ENCODE measurements at places on chromosomes 13 and 19.

GRCh38 chr13:108083056-108083455, 132.3 kb downstream of the LIG4 start:
- peak; percentile 43 for DNase-seq

GRCh38 chr19:52725528-52725961, 9.3 kb downstream of the ZNF611 start:
- DNase-seq = no peak

DNA sequence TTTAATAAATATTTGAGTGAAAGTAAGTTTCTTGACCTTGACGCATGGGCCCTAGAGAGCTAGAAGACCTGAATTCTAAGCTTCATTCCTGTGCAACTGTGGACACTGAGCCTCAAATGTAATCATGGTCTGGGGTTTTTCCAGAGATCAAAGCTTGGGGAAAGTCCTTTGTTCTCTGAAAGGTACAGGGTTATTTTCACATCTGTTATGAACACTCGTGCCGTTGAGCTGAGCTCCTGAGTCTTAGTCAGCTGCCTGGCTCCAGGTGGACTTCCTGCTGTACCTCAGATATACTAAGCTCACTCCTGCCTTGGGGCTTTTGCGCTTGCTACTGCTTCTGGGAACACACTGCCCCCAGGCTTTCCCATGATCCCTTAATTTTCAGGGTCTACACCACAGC, 7.5 kb upstream of the ZBTB32 start:
- DNase-seq = no peak

GRCh38 chr13:92649140-92649813, 577.3 kb upstream of the GPC6 start:
- DNase-seq = no peak

- DNase-seq = no peak
These were observed 159.5 kb downstream of the RBM26 start for GRCh38 chr13:79246578-79246949.

- no peak for DNase-seq
These were observed 6.1 kb downstream of the IL4I1 start for GRCh38 chr19:49890349-49891311.

- no peak for DNase-seq
These were observed 30.5 kb downstream of the VAV1 start for GRCh38 chr19:6803036-6803404.

GRCh38 chr13:105827111-105827809, 708.2 kb downstream of the EFNB2 start:
- no peak for DNase-seq

DNA sequence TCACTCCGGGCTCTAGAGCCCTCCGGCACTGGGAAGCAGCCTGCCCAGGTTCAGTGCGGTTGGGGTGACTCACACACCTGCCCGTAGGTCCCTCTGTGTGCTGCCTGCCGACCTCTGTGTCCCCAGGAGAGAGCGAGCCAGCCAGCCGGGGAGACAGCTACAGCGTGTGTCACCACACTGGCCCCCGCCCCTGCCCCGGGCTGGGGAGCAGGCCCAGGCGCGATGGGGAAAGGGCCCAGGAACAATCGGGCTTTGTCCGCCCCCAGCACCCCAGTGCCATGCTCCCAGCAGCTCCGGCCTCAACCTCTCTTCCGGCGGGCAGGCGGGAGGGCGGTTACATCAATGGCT, at the start of gene KLK6:
TSS of gene KLK6 (minus strand) at position 179 of the 348 bp plus-strand sequence. CDS start 1,487 bp downstream, outside the sequence.
- no peak for DNase-seq

DNA sequence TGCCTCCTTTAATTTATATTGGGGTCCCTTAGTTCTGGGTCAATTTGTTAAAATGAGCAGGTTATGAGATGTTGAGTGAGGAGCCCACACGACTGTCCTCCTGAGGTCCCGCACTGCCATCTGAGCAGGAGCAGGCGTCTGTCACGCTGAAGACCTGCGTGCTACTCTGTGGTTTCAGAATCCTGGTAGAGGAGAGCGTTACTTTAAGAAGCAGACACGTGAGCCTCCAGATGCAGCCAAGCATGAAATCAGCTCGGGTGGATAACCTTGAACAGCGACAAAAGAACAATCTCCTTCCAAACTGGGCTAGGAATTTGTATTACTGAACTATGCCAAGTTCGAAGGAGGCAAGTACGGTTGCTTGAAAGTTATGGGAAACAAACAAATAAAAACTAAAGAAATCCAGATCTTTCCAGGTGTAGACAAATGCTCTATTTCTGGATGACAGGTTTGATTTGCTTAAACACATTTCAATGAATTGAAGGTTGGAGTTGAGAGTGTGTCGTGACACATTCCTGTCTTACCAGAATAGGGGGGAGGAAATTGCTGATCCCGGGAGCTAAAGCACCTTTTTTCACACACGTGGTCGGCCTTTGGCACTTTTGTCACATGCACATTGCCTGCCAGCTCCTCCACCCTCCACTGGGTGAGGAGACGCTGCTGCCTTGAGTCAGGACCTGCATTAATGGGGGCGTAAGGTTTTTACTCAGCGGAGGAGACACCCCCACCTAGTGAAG, 945.5 kb upstream of the SLC10A2 start:
- DNase-seq = peak; percentile 22

GRCh38 chr13:86585835-86586234, 786.6 kb upstream of the SLITRK6 start:
- peak; percentile 82 for DNase-seq

DNA sequence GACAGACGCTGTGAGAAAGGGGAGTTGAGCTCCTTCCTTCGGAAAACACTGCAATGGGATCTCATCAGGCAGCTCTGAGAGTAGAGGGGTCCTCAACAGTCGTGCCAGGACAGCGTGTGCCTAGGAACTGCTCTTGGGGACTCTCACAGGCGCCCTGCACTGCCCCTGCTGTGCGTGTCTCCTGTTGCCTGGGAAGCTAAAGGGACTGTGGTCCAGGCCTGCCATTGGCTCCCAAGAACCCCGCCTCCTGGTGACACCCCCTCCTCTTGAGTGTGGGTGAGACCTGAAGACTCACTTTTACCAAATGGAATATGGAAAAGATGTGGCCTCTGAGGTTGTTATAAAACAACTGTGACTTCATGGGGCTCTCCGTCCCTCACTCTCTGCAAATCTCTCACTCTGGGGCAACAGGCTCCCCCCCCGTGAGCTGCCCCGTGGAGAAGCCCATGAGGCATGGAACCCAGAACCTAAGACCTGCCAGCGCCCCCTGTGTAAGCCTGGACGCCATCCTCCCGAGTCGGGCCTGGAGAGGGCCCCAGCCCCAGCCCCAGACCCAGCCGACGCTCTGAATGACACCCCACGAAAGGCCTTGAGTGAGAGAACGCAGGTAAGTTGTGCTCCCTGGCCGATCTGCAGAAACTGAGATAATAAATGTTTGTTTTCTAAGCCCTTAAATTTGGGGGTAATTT, 302.7 kb downstream of the FGF9 start:
- DNase-seq = no peak

DNA sequence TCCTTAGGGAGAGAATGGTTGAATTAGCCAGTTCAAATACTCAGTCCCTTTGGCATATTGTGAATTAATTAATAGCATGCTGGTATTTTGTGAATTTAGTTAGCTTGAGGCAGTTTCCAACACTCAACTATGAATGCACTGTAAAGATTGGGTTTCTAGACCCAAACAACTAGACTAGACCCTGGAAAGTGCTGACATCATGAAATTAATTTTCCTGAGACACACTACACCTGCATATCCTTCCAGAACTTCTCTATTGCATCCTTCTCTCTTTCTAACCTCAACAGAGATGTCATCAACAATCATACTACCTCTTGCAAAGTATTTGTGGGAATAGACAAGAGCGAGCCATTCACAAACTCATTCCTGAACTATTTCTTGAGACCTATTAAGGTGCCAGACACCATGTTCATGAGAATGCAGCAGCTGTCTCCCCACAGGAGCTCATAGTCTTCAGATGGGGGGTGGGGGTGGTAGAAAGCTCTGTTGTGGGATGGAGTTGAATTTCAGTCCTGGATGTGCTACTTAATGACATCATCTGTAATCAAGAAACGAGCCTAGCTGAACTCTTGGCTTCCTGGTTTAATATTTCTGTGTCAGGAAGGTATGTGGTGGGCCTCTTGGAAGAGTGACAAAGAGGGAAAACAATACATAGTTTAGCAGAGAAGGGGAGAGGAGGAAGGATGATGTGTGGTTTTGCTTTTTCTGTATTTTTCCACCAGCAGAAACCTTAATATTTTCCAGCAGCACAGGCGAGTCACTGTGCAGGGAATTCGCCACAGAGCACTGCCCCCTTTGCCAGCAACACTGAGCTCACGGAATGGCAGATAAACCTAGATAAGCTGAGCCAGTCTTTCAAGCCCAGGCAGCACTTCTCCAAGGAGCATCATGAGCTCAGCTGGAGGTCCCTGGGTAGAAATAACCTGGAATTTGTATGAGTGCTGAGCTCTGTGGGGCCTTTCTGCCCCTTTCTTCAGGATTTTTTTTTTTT, 53.1 kb upstream of the CYSLTR2 start:
- peak; percentile 87 for DNase-seq

DNA sequence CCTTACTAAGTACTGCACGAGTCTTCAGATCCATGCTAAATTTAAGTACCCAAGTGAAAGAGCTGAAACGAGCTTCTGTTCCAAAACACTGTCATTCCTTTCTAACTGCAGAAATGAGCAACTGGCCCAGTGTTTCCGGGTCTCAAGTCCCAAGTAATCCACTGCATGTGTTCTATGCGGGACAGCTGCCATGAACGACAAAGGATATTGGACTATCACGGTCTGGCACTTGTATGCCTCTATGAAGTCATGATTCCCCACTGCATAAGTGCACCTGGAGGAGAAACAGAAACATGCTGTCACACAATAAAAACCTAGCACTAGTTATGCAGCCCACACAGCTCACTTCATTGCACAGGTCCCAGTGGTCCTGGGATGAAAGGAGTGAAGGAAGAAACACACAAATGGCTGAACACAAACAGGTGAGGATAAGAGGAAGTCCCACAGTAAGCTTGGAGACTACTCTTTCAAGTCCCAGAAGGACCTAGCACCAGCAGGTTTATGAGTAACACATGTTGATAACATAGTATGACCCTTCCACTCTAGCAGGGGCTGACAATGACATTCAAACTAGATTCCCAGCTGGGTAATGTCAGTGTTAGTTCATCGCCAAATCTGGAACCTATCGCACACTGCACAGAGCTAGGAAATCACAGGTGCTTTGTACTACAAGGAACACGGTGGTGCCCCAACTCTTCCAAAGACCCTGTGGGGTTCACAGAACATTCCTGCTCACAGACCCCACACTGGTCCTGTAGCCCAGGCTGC, 11.3 kb downstream of the PCID2 start:
- DNase-seq = no peak

- no peak for DNase-seq
These were observed 96.6 kb upstream of the LSM14A start for GRCh38 chr19:34075661-34076091.

- no peak for DNase-seq
These were observed 3.7 kb downstream of the SYNGR4 start for GRCh38 chr19:48367855-48368254.

DNA sequence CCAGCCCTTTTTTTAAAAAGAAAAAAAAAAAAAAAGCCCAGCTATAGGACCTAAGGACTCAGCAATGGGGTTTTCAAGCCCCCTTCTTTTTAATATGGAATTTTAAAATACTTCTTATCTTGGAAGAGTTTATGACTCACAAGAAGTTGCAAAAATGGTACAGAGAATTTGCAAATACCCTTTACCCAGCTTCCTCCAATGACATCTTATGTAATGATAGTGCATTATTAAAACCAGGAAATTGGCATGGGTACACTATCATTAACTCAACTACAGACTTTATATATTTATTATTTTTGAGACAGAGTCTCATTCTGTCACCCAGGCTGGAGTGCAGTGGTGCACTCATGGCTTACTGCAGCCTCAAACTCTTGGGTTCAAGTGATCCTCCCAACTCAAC, 16.1 kb downstream of the TMEM38A start:
- no peak for DNase-seq

GRCh38 chr19:33778089-33778791, 18.4 kb upstream of the KCTD15 start:
- DNase-seq = peak; percentile 57

GRCh38 chr19:15781661-15782060, 5.8 kb upstream of the OR10H5 start:
- DNase-seq = no peak

GRCh38 chr19:8167985-8168384, 18.6 kb upstream of the FBN3 start:
- DNase-seq = no peak

DNA sequence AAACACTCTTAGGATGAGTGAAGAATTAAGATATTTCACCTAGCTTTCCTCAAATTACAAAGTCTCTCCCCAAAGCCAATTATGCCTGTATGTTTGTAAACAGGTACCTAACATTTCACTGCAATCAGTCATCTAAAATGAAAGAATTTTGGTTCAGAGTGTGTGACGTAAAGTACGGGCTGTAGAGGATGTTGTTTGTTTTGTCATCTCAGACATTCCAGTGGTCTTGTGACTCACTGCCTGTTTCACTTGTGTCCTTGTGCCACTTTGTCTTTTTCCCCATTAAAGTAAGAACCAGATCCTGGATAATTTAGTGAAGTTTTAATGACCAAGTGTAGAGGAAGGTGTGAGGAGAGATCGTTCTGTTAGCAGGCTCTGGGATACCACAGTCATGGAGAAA, 28.6 kb upstream of the EID2 start:
- DNase-seq = no peak

GRCh38 chr19:15557223-15557622, 48.9 kb downstream of the CYP4F22 start:
- no peak for DNase-seq

GRCh38 chr13:68190818-68191217, 960.7 kb upstream of the PCDH9 start:
- DNase-seq = peak; percentile 60

DNA sequence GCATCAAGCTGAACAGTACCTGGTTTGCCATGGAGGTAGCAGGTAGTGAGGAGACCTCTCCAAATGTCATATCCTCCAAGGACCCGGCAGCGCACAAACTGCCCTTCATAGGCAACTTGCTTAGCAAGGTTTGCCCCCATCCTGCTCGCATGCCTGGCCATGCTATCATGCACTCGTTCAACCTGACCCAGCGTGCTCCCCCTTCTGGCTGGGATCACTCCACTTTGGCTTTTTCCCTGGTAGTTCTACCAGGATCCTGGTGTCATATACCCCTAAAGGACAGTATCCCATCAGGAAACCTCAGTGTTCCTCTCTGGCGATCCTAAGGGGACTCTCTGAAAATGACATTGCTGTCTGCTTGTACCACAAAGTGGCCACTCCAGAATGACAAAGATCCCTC, 38.6 kb upstream of the ZNF30 start:
- no peak for DNase-seq

DNA sequence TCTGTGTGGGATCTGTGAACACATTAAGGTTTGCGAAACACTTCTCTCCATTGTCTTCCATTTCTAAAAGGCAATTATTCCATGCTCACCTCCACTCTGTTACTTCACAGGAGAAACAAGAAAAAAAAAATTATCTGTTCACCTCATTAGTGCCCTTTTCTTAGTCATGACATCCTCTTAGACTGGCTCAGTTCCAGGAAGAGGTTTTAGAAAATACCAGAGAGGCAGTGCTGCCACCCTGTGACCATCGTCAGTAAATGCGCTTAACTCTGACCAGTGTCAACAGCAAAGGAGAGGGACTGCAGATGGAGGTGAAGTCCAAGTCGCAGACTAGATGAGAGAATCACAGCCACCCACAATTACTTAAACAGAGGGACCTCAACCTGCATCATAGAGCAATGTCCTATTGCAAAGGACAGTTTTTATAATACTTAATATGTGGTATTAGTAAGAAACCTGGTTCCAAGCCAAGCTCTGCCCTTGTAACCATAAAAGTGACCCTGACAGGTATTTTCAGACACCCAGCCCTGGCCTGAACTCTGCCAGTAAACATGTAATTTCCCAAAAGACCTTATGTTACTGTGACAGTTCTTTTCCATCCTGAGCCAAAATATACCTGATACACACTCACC, 19.4 kb downstream of the CEACAM21 start:
- peak; percentile 67 for DNase-seq

GRCh38 chr13:54317722-54318121, 1289.1 kb downstream of the OLFM4 start:
- no peak for DNase-seq

All from astrocyte of the spinal cord (primary cell).